ENCODE measurements at places on chromosomes 3 and 15.
A peak's percentile ranks its signal among the peaks of the same experiment; 100 is the strongest.

DNA sequence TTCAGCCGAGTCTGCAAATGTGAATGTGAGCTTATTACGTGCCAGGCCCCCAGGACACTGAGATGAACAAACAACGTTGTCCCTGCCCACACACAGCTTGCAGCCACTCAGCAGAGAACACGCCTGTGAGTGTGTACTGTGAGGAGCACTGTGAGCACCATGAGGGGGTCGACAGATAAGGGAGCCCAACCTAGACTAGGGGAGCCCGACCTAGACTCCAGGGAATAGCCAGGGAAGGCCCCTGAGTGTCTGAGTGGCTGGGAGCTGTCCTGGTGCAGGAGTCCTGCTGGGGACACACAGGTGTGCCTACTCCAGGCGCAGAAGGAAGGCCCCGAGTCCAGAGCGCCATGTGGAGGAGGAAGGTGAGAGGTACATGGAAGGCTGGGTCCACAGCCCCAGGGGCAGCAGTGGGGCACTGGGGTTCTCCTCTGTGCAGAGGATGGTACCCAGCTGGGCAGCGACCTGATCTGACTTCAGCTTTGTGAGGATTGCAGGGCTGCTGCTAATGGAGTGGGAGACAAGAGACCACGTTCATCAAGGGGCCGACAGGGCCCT, 36.5 kb downstream of the MGLL start:
- H3K36me3 ChIP-seq, result no peaks in the 10 kb centered on the region
- H3K4me1 ChIP-seq, result no peaks in the 10 kb centered on the region
- DNase-seq, result no peak
- H3K4me3 ChIP-seq, result no peak overlapping the region
- no peaks in the 10 kb centered on the region for H3K27me3 ChIP-seq

GRCh38 chr15:62637950-62638619, 404.5 kb upstream of the TPM1 start:
- H3K4me3 ChIP-seq, result no peak overlapping the region
- H3K4me1 ChIP-seq, result no peaks in the 10 kb centered on the region
- no peak overlapping the region for H3K27ac ChIP-seq
- H3K27me3 ChIP-seq, result no peaks in the 10 kb centered on the region

GRCh38 chr15:51322621-51323296, 15.6 kb downstream of the CYP19A1 start:
- H3K4me1 ChIP-seq, result no peaks in the 10 kb centered on the region
- no peaks in the 10 kb centered on the region for H3K36me3 ChIP-seq
- H3K27me3 ChIP-seq, result no peaks in the 10 kb centered on the region
- no peak overlapping the region for H3K4me3 ChIP-seq
- DNase-seq, result no peak

- no peak for DNase-seq
- H3K4me1 ChIP-seq, result no peaks in the 10 kb centered on the region
- H3K27me3 ChIP-seq, result no peaks in the 10 kb centered on the region
- H3K36me3 ChIP-seq, result no peaks in the 10 kb centered on the region
Observed at GRCh38 chr3:188239577-188239976, 85.6 kb downstream of the LPP start.

- H3K36me3 ChIP-seq, result no peaks in the 10 kb centered on the region
- no peak for DNase-seq
- H3K27ac ChIP-seq, result peak overlapping the region; percentile 59
- no peaks in the 10 kb centered on the region for H3K4me1 ChIP-seq
Observed at GRCh38 chr15:49877117-49877872, 241.7 kb downstream of the ATP8B4 start.

- no peak overlapping the region for H3K27ac ChIP-seq
- H3K36me3 ChIP-seq, result no peaks in the 10 kb centered on the region
- no peaks in the 10 kb centered on the region for H3K4me1 ChIP-seq
- no peak for DNase-seq
- H3K4me3 ChIP-seq, result no peak overlapping the region
Observed at GRCh38 chr3:76054404-76054803, 269.1 kb upstream of the ZNF717 start.

- H3K4me1 ChIP-seq, result no peaks in the 10 kb centered on the region
- no peaks in the 10 kb centered on the region for H3K27me3 ChIP-seq
- H3K4me3 ChIP-seq, result no peak overlapping the region
- no peak overlapping the region for H3K27ac ChIP-seq
Observed at GRCh38 chr3:108065096-108065495, 25.7 kb downstream of the CD47 start.

DNA sequence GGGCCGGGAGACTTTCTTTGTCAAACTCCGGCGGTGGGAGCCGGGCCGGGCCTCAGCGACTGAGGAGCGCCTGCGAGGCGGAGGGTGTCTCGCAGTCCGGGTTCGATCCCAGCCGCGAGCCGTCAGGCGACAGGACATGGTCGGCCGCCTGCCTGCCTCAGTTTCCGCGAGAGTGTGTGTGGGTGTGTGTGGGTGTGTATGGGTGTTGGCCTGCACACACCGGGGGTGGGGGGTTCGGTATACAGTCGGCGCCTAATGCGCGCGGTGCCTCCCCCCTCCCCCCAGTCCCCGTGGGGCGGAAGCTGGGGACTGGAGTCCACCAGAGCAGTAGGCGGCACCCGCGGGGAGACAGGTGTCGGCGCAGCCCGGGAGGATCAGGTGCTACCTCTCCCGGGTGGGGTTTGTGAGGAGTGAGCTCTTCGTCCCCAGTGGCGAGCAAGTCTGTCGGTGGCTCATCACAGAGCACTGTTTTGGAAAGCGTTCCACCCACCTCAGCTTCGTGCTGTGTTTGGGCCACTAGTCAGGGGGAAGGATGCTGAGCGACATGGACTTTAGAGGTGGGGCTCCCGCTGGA, 246.3 kb downstream of the GOLGA6L6 start:
- H3K4me3 ChIP-seq, result no peak overlapping the region
- no peaks in the 10 kb centered on the region for H3K36me3 ChIP-seq
- H3K27me3 ChIP-seq, result no peaks in the 10 kb centered on the region
- H3K27ac ChIP-seq, result no peak overlapping the region
- no peak for DNase-seq

DNA sequence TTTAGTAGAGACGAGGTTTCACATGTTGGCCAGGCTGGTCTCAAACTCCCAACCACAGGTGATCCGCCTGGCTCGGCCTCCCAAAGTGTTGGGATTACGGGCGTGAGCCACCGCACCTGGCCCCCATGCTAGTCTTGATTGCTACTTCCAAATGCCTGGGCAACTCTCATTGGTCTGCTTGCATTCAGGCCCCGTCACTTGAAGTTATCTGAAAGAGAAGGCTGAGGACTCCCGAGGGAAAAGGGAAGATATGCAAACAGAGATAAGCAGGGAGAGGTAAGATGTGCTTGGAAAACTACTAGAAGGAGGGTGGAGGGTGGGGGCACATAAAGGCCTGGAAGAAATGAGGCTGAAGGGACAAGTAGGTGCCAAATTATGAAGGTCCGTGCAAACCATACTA, 4.4 kb upstream of the LPP start:
- H3K27me3 ChIP-seq, result no peaks in the 10 kb centered on the region
- H3K4me3 ChIP-seq, result no peak overlapping the region
- no peaks in the 10 kb centered on the region for H3K36me3 ChIP-seq
- DNase-seq, result no peak
- no peak overlapping the region for H3K27ac ChIP-seq
- H3K4me1 ChIP-seq, result no peaks in the 10 kb centered on the region

GRCh38 chr3:184801241-184801785, 10.7 kb upstream of the VPS8 start:
- H3K27ac ChIP-seq, result no peak overlapping the region
- no peaks in the 10 kb centered on the region for H3K36me3 ChIP-seq
- no peak for DNase-seq

DNA sequence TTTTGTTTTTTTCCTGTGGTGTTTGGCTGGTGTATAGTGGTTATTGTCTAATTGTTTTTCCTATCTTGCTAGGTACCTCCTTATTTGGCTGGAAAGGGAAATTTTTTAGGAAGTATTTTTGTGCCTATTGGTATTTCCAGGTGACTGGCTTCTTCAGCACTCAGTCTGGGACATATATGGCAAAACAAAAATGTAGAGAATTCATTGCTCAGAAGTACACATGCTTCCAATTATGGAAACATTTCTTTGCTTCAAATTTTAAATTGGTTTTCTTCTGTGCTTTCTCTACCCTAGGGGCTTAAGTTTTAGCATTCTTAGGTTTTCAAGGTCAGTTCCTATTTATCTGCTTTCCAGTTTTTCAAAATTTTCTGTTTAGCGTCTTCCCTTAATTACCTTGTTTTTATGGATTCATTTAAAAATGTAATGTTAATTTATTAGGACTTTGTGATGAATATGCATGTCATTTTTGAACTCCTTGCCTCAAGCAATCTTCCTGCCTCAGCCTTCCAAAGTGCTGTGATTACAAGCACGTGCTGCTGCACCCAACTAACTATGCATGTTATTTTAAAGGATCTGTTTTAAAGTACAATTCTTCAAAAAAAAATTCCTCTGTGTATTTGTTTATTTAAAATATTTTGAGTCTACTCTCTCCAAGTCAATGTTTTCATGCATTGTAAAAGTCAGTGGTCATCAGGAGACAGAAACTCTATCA, 231.9 kb upstream of the DPPA4 start:
- H3K4me1 ChIP-seq, result no peaks in the 10 kb centered on the region
- no peak overlapping the region for H3K4me3 ChIP-seq
- H3K27me3 ChIP-seq, result no peaks in the 10 kb centered on the region
- no peak for DNase-seq

- no peak overlapping the region for H3K27ac ChIP-seq
- no peaks in the 10 kb centered on the region for H3K4me1 ChIP-seq
- H3K36me3 ChIP-seq, result no peaks in the 10 kb centered on the region
- H3K4me3 ChIP-seq, result no peak overlapping the region
- no peaks in the 10 kb centered on the region for H3K27me3 ChIP-seq
- DNase-seq, result no peak
Observed at GRCh38 chr3:32700244-32700643, 15.3 kb downstream of the CNOT10 start.

DNA sequence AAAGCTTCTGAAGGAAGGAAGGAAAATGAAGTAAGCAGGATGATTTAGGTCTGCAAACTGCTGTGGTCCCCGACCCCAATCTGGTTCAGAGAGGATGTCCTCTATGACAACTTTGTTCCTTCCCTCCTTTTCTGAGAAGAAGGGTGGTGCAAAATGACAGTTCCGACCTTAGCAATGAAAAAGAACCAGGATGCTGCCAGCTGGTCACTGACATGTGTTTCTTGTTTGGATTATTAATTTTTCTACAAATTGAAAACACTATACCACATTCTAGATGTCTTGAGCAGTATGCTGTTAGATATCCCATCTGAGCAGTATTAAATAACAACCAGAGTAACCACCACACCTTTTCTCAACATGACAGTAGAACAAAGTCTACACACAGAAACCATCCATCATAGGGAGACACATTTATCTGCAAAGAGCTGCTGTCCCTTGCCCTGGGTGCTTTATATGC, 27.5 kb downstream of the CDCP1 start:
- peak overlapping the region; percentile 86 for H3K27ac ChIP-seq
- DNase-seq, result no peak
- peaks cover 7% of the 10 kb centered on the region for H3K4me1 ChIP-seq
- H3K27me3 ChIP-seq, result no peaks in the 10 kb centered on the region
- H3K4me3 ChIP-seq, result no peak overlapping the region

DNA sequence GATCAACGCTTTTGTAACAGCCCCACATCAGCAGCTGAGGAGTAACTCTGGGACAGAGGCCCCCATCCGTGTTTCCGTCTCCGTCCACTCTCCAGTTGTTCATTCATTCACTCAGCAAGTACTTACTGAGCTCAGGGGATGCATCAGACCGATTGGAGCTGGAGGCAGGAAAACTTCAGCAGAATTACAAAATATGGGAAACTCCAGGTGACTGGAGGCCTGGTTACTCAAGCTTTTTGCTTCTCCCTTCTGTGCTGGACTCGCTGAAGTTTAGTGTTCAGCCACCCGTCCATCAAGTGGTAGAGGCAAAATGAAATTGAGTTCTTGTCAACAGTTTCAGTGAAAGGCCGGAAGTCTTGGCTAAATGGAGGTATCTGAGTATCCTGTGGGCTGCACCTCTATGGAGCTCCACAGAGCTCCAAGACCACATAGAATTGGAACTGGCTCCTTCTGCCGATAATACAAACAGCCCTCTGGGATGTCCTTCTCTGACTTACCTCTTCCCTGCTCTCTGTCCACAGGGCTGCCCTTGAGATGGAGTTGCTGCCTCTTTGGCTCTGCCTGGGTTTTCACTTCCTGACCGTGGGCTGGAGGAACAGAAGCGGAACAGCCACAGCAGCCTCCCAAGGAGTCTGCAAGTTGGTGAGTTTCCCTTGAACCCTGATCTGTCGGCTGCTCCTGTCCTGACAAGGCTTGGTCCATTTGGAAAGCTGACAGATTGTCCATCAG, 14.7 kb downstream of the NRROS start:
- H3K27me3 ChIP-seq, result no peaks in the 10 kb centered on the region
- H3K27ac ChIP-seq, result no peak overlapping the region
- H3K36me3 ChIP-seq, result no peaks in the 10 kb centered on the region

- H3K27ac ChIP-seq, result no peak overlapping the region
- H3K27me3 ChIP-seq, result no peaks in the 10 kb centered on the region
- H3K4me3 ChIP-seq, result no peak overlapping the region
- H3K4me1 ChIP-seq, result no peaks in the 10 kb centered on the region
- no peaks in the 10 kb centered on the region for H3K36me3 ChIP-seq
Observed at GRCh38 chr3:122331886-122332285, 6.8 kb downstream of the CSTA start.

- H3K4me1 ChIP-seq, result no peaks in the 10 kb centered on the region
- no peaks in the 10 kb centered on the region for H3K36me3 ChIP-seq
- no peaks in the 10 kb centered on the region for H3K27me3 ChIP-seq
- DNase-seq, result peak; percentile 30
Observed at GRCh38 chr15:68310178-68310803, 32.7 kb downstream of the FEM1B start.

GRCh38 chr3:87002346-87002745, 11.4 kb upstream of the VGLL3 start:
- no peaks in the 10 kb centered on the region for H3K36me3 ChIP-seq
- H3K27me3 ChIP-seq, result no peaks in the 10 kb centered on the region
- no peaks in the 10 kb centered on the region for H3K4me1 ChIP-seq
- no peak overlapping the region for H3K27ac ChIP-seq

DNA sequence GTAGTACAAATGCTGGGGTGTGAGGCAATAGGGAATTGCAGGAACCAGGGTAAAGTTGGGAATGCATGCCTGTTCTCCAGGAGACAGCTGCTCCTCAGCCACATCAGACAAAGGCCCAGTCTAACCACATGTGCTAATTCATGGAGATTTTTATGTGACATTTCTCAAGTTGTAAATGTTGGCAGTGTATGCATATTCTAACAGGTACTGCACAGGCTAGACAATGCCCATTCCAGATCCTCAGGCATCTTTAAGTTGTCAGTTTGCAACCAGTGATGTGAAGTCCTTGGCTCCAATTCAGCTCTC, 84.9 kb downstream of the EEFSEC start:
- no peak overlapping the region for H3K4me3 ChIP-seq
- H3K27ac ChIP-seq, result no peak overlapping the region
- H3K4me1 ChIP-seq, result no peaks in the 10 kb centered on the region
- DNase-seq, result no peak

GRCh38 chr15:76682259-76682658, 222.9 kb downstream of the SCAPER start:
- H3K4me1 ChIP-seq, result no peaks in the 10 kb centered on the region
- no peaks in the 10 kb centered on the region for H3K36me3 ChIP-seq
- no peak for DNase-seq
- no peaks in the 10 kb centered on the region for H3K27me3 ChIP-seq
- no peak overlapping the region for H3K4me3 ChIP-seq
- no peak overlapping the region for H3K27ac ChIP-seq

All from Peyer's patch (tissue), 4 donors.